ENCODE measurements at places on chromosomes 3 and 15.

DNA sequence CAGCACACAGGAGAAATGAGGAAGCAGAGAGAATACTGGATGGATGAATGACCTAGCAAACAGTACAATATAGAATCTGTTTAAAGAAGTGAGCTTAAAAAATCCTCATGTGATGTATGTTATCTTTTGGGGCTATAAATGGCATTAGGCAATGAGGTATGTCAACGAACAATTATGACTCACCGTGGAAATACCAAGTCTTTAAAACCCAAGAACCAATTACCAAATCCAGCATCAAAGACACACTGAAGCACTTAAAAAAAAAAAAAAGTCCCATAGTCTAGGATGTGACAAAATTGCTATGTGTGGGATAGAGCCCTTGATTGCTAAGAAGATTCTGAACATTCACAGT lies 36.3 kb upstream of the HERC1 start:
- no peak overlapping the region for H3K27ac ChIP-seq
- H3K27me3 ChIP-seq = no peaks in the 10 kb centered on the region

DNA sequence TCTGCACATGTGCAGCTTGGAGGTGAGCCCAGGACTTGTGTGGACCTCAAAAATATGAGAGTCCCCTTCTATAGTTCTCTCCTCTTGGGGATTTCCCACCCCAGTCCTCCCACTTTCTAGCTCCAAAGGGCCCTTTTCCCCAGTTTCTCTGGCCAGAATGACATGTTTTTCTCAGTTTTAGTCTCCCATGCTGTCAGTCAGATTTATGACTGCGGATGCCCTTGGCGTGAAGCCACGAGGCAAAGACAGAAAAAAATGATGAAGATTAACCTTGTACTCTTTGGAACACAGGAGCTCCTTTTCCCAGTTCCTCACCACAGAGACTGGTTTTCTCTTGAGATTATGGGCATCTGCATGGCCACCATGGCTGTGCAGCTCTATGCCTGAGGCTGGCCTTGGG lies 72.0 kb upstream of the TTBK2 start:
- no peaks in the 10 kb centered on the region for H3K36me3 ChIP-seq
- no peaks in the 10 kb centered on the region for H3K4me1 ChIP-seq
- no peak overlapping the region for H3K4me3 ChIP-seq
- H3K27me3 ChIP-seq = no peaks in the 10 kb centered on the region
- DNase-seq = no peak

- H3K36me3 ChIP-seq = no peaks in the 10 kb centered on the region
- H3K27ac ChIP-seq = peak within 1 kb of the TSS; percentile 100
- H3K4me3 ChIP-seq = peak within 1 kb of the TSS; percentile 35
- peak; percentile 86 for DNase-seq
- peaks cover 18% of the 10 kb centered on the region for H3K4me1 ChIP-seq
These were observed at the start of gene ZBTB38 for GRCh38 chr3:141368062-141368924. Gene ZBTB38 (plus strand): TSS chr3:141368504. CDS start chr3:141442389, 73,885 bp downstream.

DNA sequence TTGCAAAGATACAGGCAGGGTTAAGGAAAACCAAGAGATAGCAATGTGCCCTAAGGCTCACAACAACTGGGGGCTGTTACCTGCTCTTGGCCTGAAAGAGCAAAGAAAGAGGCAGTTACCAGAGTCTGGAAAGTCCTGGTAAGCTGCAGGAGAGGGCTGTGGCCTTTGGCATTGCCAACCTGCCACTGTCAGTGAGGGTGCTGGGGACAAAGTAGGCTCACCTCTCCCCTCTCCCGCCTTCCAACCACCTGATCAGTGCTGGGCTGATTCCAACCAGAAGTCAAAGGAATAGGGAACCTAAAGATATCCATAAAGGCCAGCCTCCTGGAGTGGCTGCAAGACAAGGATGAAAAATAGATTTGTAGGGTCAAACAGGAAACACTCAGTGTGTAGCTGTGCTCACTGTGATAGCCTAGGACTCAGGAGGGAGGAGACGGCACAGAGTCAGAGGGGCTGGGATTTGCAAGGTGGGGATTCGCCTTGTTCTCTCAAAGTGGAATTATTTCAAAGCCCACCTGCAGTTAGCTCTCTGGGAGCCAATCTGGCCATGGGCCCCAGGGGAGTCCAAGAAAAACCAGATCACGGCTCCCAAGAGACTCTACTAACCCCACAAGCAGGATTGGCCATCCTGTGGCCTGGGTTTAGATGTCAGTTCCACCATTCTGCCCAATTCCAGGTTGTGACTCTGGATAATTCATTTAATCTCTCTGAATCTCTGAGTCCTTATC lies 204.0 kb upstream of the BCL6 start:
- no peaks in the 10 kb centered on the region for H3K4me1 ChIP-seq
- no peak for DNase-seq
- no peaks in the 10 kb centered on the region for H3K36me3 ChIP-seq
- no peak overlapping the region for H3K27ac ChIP-seq
- H3K27me3 ChIP-seq = no peaks in the 10 kb centered on the region

DNA sequence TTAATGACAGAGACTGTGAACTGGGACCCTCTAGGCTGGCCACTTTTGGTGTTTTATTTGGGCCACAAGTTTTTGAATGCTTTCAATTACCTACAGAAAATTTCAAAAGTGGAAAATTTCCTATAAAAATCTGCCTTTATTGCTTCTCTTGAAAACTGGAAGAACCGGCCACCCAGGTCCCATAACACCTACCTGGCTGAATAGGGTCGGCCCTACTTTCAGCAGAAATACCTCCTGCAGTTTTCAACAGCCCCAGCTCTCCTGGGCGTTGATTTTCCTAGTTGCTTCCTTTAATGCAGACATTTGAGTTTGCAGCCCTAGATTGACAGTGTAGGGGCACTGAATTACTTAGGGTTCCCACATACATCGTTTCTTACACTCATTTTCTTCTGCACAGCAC lies 719 bp upstream of the SRPRB start:
- H3K27me3 ChIP-seq = no peaks in the 10 kb centered on the region
- no peak for DNase-seq
- H3K27ac ChIP-seq = no peak overlapping the region
- no peaks in the 10 kb centered on the region for H3K4me1 ChIP-seq

GRCh38 chr15:39167164-39168058 lies 413.5 kb upstream of the THBS1 start:
- no peak for DNase-seq
- peak overlapping the region; percentile 0 for H3K27ac ChIP-seq
- no peak overlapping the region for H3K4me3 ChIP-seq
- H3K36me3 ChIP-seq = no peaks in the 10 kb centered on the region
- peaks cover 3% of the 10 kb centered on the region for H3K4me1 ChIP-seq

DNA sequence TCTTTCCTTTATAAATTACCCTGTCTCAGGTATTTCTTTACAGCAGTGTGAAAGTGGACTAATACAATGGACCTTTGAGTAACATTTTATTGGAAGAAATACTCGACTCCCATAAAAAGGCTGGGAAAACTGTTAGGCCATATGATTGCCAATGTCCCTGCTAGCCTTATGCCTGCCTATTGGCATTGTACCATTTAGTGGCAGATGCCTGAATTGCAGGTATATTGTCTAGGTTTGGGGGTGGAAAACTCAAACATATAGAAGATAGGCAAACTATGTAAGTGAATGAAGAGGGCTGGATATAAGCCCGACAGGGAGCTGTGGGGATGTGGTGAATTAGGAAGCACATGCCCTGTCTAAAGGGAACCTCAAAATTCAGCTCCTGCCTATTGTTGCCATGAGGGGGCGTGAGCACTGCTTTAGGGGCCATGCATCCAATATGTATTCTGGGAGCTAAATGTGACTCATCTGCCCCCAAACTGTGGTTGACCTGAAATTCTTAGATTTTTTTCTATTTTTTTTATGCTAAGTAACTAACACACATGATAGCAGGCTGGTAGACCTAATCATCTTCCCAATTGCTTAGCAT lies 65.2 kb upstream of the TRA2B start:
- H3K36me3 ChIP-seq = no peaks in the 10 kb centered on the region
- H3K4me1 ChIP-seq = no peaks in the 10 kb centered on the region
- no peak overlapping the region for H3K27ac ChIP-seq
- H3K4me3 ChIP-seq = no peak overlapping the region
- DNase-seq = no peak

DNA sequence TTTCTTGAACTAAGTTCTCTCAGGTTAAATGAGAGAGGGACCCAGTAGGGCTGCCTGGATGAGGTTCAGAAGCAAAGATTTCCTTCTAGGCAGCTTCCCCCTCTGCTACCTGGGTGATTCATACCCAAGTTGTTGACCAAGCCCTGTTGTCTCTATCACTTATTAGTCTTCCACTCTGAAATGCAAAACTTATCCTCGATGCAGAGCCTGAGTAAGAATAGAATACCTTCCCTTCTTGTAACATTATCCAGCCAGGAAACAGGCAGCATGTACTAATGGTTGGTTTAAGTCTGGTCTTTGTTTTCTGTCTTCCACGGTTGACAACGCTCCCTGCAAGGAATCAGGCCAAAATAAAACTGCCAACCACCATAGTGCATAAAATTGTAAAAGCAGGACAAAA lies 377.3 kb downstream of the MECOM start:
- DNase-seq = no peak
- no peaks in the 10 kb centered on the region for H3K36me3 ChIP-seq
- H3K27ac ChIP-seq = no peak overlapping the region
- no peak overlapping the region for H3K4me3 ChIP-seq

DNA sequence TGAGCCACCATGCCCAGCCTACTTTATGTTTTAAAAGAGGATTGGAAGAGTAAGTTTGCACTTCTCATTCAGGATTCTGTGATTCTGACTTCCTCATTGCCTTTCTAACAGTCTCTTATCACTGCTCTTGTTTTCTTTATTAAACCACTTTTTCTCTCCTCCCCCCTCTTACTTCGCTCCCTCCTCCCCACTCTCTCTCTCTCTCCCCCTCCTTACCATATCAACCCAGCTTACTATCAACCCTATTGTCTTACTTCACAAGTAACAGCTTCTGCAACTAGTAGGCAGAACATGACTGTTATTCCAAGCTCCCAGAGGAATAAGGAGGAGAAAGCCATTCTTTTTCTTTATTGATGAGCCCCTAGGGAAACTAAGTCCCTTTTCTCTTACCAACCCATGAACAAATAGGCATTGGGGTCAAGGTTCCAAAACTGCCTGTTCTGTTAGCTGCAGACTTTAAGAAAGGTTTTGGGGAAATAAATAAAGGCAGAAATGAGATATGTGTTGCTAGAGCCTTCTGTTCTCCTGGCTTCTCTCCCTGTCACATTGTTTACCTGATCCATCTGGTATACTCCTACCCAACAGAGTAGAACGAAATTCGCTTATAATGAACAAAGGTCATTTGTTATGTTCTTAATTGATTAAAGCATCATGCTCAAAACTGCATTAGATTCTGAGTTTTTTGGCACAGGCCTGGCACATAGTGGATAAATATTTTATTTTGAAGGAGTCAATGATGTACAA lies 56.4 kb upstream of the RASGRP1 start:
- no peak for DNase-seq
- H3K36me3 ChIP-seq = no peaks in the 10 kb centered on the region
- H3K4me3 ChIP-seq = no peak overlapping the region
- no peak overlapping the region for H3K27ac ChIP-seq
- H3K27me3 ChIP-seq = no peaks in the 10 kb centered on the region
- H3K4me1 ChIP-seq = no peaks in the 10 kb centered on the region

- DNase-seq = no peak
- H3K27ac ChIP-seq = no peak overlapping the region
- H3K4me1 ChIP-seq = no peaks in the 10 kb centered on the region
- no peaks in the 10 kb centered on the region for H3K27me3 ChIP-seq
- H3K36me3 ChIP-seq = no peaks in the 10 kb centered on the region
These were observed 557.9 kb downstream of the FGF12 start for GRCh38 chr3:192169332-192169915.

DNA sequence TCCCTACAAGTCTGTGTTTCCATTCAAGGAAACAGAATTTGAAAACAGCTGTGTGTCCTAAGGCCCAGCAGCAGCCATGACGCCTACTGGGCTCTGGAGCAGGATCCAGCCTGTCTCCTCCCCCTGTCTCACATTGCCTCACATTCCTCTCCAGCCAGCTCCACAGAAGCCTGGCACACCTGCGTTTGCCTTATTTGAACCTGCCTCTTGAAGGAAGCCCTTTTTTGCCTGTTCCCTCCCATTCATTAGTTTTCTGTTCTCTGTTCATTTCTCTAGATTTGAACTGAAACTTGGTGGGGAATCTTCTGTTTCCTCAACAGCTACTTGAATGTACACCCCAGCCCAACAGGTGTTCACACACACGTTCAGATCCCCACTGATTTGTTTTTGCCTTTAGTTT lies 890.5 kb downstream of the TUSC7 start:
- H3K4me3 ChIP-seq = no peak overlapping the region
- DNase-seq = no peak
- no peaks in the 10 kb centered on the region for H3K4me1 ChIP-seq
- H3K36me3 ChIP-seq = no peaks in the 10 kb centered on the region
- H3K27ac ChIP-seq = no peak overlapping the region

DNA sequence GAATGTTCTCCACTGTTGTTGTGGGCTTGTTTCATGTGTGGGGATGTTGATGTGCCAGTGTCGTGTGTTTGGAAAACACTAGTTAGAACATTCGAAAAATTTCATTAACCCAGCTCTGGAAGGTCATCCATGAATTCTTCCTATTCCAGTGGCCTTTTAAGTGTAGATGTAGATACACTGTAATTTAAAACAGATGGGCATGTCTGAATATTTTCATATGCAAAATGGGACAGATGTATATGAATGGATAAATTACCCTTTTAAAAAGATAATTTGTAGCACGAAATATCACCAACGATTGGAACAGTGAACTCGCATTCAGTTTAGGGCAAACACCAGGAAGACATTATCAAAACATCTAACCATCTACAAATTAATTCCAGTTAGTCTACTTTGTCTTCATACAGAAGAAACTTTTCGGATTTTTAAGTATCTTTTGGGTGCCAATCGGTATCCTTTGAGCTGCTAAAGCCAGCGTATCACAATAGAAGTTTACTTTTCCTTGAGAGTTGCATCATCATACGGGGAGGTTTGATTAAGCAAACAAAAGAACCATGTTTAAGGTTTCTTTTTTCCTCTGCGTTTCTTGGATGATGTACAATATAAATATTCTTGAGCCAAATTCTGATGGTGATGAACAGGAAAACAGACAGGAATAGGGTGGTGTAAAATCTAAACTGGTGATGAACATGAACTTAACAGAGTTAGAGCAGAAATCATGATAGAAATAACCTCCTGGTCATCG lies 528.1 kb downstream of the FOXP1 start:
- no peak overlapping the region for H3K4me3 ChIP-seq
- DNase-seq = no peak
- no peaks in the 10 kb centered on the region for H3K27me3 ChIP-seq
- peak overlapping the region; percentile 78 for H3K27ac ChIP-seq

DNA sequence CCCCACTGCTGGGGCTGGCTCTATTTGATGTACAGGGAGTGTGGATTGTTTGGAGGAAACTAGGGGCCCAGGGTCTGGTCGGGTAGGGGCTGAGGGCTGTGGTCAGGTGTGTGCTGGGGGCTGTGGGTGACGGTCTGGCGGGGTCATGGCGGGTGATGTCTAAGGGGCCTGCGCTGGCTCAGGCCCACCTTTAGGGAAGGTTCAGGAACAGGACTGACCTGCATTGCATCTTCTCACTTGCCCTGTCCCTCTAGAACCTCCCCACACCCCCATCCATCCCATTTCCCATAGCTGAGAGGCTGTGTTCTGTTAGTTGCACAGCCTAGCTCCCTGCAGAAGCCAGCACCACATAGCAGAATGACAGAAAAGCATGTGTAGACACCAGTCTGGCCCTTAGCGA lies 39.1 kb downstream of the SCN5A start:
- H3K36me3 ChIP-seq = no peaks in the 10 kb centered on the region
- H3K27me3 ChIP-seq = no peaks in the 10 kb centered on the region
- no peak overlapping the region for H3K27ac ChIP-seq
- no peak for DNase-seq
- no peaks in the 10 kb centered on the region for H3K4me1 ChIP-seq

- no peaks in the 10 kb centered on the region for H3K27me3 ChIP-seq
- no peak for DNase-seq
- H3K36me3 ChIP-seq = no peaks in the 10 kb centered on the region
- no peak overlapping the region for H3K27ac ChIP-seq
These were observed 31.7 kb downstream of the GPR149 start for GRCh38 chr3:154398084-154398967.
